Activated T-helper 1 cell treated with Interleukin-2 at 50 U/mL for 16 hours (primary cell): ENCODE measurements at places on chromosomes 3 and 15.

- no peak for DNase-seq
These were observed 5.3 kb downstream of the FAM174B start for GRCh38 chr15:92650256-92650655.

GRCh38 chr3:101038880-101039279 lies 45.7 kb upstream of the ABI3BP start:
- no peak for DNase-seq

DNA sequence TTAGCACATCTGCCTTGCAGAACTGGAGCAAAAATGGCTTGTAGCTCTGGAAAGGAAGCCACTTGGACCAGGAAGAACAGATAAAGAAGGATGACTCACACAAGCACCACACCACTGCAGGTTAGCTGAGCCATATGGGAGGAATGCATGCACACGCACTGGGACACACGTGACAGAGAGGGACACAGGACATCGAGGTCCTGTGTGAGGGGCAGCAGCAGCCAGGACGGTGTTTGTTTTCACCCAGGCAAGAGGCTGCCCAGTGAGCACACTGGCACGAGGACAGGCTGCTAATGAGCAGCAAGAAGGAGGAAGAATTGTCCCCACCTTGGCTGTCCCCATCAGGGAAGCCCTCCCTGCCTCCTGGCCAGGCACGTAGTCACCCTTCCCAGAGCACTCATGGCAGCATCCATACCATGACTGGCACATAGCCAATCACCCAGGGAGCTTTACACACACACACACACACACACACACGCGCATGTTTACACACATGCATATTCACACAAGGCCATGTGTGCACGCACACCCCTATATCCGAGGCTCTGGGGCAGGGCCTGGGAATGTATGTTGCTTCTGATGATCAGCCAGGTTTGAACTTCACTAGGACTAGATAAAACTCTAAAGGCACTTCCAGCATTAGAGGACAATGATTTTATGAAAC lies 24.0 kb upstream of the SPTBN5 start:
- no peak for DNase-seq

DNA sequence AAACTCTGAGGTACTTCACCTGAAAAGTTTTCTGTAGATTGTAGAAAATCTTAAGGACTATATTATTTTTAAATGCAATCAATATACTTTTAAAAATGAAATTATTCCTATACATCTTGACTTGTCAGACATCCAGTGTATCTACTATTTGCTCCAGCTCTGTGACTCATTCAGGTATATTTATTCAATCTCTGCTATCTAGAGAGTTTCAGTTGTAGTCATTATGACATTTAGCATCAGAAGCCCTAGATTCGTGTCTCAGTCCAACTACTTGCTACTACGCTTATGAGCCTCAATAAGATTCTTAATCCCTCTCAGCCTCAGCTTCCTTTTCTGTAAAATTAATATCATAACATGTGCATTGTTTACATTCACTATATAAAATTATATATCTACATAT lies 22.3 kb upstream of the EIF1B start:
- DNase-seq = no peak

GRCh38 chr3:117463276-117464115 lies 753.9 kb downstream of the TUSC7 start:
- no peak for DNase-seq

GRCh38 chr3:115040673-115041286 lies 106.3 kb downstream of the ZBTB20 start:
- DNase-seq = no peak

DNA sequence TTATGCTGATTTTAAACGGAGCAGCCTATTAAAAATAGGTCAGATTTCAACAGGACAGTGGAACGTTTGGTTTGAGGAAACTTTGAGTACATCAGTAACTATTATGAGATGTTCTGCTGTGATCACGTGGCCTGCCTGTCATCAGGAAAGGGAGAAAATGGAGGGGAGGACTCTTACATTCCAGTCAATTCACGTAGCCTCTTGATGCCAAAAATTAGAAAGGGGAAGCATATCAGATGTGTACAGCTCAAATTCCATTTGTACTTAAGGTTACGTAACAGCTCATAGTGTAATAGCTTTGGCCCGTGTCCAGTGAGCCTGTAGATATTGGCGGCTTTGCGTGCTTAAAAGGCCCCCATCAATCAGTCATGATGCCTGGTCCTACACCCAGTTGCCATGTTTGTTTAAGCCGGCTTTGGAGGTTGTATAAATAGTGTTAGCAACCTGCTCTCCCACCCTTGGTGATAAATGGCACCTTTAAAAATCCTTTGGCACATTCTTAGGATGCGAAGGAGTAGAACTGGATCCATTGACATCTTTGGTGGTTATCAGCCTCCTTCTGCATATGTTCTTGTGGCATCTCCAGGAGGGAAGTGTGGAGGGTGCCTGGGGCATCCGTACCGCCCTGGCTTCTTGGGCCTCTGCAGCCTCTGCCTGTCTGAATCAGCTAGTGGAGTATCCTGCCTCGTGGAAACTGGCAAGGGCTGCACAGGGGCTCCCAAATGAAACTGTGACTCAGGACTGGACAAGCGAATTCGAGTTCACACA lies 163.9 kb downstream of the THSD4 start:
- no peak for DNase-seq

GRCh38 chr3:27504749-27505148 lies 20.6 kb upstream of the SLC4A7 start:
- no peak for DNase-seq

DNA sequence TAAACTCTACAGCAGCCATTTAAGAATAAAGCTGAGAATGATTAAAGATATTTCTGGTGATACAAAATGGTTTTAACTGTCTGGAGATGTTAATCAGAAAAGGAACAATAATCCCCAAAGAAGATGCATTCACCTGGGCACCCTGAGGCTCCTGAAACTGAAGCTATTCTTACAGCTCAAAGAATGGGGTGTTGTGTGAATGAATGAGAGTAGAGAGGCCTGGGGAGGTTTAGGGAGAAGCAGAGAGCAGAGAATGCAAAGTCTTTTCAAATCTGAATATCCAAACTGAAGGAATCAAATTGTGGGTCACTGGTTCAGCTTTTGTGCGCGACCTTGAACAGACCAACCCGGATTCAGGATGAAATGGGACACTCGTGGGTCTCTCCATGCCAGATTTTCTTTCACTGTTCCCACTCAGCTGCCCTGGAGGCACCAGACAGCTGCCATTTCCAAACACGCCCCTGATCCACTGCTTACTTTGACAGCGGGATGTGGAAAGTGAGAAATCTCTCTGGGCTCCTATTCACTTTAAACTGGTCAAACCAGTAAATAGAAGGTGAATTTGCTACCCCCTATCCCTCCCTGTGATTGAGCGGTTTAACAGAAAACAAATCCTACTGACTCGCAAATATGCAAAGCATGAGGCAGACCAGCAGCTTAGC lies 485.5 kb upstream of the THBS1 start:
- DNase-seq = no peak
